ENCODE measurements at places on chromosomes 5 and 9. TPM values are rescaled to one million over a fixed set of nuclear protein-coding genes. Genes with fewer than 3 reads are reported as not detected.
A peak's percentile ranks its signal among the peaks of the same experiment; 100 is the strongest.

IFNA2 gene
- total RNA-seq = not detected

FBN2 gene
- 0.58 TPM for total RNA-seq

ACTL7A gene
- not detected for total RNA-seq

SPINK7 gene
- total RNA-seq = not detected

DNA sequence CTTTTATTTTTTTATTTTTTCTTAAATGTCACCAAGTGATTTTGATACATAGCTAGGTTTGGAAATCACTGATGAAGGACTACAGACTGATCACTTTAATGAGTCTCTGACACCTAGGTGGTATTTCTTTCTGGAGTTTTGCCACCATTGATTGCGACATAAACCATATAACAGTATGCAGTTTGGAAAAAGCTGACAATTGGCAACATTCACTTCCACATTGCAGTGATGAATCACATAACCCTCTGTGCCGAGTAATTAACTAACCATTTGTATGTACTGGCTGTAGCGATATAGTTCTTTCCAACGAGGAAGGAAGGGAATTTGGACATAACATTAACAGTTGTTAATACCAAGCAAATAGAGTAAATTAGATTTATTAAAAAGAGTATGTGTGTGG lies 222.9 kb upstream of the EFNA5 start:
- DNase-seq = no peak
- no peaks in the 10 kb centered on the region for H3K4me1 ChIP-seq
- H3K36me3 ChIP-seq = no peaks in the 10 kb centered on the region

GRCh38 chr9:115069771-115070170 lies 48.2 kb downstream of the TNC start:
- H3K27me3 ChIP-seq = no peaks in the 10 kb centered on the region
- no peaks in the 10 kb centered on the region for H3K36me3 ChIP-seq
- H3K27ac ChIP-seq = no peak overlapping the region
- H3K4me3 ChIP-seq = no peak overlapping the region
- H3K4me1 ChIP-seq = no peaks in the 10 kb centered on the region

- H3K36me3 ChIP-seq = no peaks in the 10 kb centered on the region
- H3K4me3 ChIP-seq = no peak overlapping the region
- no peak overlapping the region for H3K27ac ChIP-seq
- H3K4me1 ChIP-seq = peaks cover 4% of the 10 kb centered on the region
- no peaks in the 10 kb centered on the region for H3K27me3 ChIP-seq
Observed at GRCh38 chr5:38434966-38435705, 121.3 kb downstream of the LIFR start.

DNA sequence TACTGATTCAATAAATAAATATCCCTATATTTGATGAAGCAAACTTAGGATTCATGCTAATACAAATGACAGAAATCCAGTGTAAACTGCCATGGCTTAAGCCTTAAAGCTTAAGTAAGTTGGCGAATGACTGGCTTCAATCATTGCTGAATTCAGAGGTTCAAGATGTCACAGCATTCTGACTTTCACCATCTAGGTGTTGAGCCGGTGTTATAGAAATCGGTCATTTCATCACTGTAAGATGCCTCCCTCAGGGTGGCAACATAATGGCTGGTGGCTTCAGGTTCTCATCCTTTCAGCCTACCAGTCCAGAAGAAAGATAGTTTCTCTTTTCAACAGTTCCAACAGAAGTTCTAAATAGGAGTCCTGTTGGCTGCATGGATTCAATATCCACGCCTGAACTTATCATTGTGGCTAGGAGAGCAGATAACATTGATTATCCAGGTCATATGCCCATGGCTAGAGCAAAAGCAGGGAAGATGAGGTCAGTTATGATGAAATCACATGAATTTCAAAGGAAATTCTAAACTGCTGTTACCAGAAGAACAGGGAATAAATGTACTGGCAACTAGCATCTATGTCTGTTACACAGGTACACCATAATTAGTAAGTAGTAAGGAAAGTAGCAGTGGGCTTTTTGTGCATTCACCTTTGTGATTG lies 364.3 kb downstream of the ARRDC3 start:
- no peaks in the 10 kb centered on the region for H3K27me3 ChIP-seq
- H3K4me1 ChIP-seq = no peaks in the 10 kb centered on the region
- DNase-seq = no peak

DNA sequence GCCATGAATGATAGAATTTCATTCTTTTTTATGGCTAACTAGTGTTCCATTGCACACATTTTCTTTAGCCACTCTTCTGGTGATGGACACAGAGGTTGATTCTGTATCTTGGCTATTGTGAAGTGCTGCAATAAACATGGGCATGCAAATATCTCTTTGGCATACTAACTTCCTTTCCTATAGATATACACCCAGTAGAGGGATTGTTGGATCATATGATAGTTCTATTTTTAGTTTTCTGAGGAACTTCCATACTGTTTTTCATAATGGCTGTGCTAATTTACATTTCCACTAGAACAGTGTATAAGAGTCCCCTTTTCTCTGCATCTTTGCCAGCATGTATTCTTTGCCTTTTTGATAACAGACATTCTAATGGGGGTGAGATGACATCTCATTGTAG lies 50.4 kb upstream of the CDK5RAP2 start:
- no peak overlapping the region for H3K4me3 ChIP-seq
- DNase-seq = no peak
- no peaks in the 10 kb centered on the region for H3K27me3 ChIP-seq
- H3K27ac ChIP-seq = no peak overlapping the region
- no peaks in the 10 kb centered on the region for H3K36me3 ChIP-seq

DNA sequence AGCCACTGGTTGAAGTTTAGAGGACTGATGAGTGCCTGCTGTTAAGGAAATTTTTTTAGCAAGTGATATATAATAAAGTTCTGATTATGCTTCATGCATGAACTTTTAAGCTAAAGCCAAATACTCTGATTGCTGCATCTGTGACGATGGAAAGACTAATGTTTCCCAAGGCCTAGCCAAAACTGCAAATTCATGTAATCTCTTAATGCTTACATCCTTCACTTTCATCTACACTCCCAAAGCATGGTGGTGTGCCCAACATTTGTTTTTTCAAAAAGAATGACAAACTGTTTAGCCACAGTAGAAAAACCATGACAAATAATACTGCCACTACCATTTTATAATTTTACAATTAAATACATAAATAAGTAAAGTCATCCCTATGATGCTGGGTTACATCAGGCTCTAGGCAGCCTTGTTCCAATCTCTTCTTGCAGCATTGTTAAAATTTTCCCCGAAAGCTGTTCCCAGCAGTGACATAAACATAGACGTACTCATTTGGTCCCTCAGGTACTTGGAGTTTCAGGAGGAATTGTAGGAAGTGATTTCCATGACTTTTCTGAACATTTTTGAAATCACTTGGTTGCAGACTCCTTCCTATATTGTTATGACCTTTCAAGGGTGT lies 625.3 kb upstream of the DMAC1 start:
- H3K27me3 ChIP-seq = no peaks in the 10 kb centered on the region
- no peak for DNase-seq

GRCh38 chr5:113278976-113279375 lies 155.8 kb downstream of the TSSK1B start:
- no peak overlapping the region for H3K4me3 ChIP-seq
- no peak for DNase-seq
- peaks cover 32% of the 10 kb centered on the region for H3K4me1 ChIP-seq
- no peak overlapping the region for H3K27ac ChIP-seq
- H3K27me3 ChIP-seq = no peaks in the 10 kb centered on the region

GRCh38 chr5:65481635-65482295 lies at the start of gene ADAMTS6:
Gene ADAMTS6, minus strand, starts transcription at chr5:65481920. Its CDS starts 8,247 bp downstream, at chr5:65473673.
- H3K4me1 ChIP-seq = no peaks in the 10 kb centered on the region
- H3K27me3 ChIP-seq = no peaks in the 10 kb centered on the region
- H3K4me3 ChIP-seq = peak within 1 kb of the TSS; percentile 58
- no peaks in the 10 kb centered on the region for H3K36me3 ChIP-seq
- peak; percentile 90 for DNase-seq
- H3K27ac ChIP-seq = peak within 1 kb of the TSS; percentile 67

DNA sequence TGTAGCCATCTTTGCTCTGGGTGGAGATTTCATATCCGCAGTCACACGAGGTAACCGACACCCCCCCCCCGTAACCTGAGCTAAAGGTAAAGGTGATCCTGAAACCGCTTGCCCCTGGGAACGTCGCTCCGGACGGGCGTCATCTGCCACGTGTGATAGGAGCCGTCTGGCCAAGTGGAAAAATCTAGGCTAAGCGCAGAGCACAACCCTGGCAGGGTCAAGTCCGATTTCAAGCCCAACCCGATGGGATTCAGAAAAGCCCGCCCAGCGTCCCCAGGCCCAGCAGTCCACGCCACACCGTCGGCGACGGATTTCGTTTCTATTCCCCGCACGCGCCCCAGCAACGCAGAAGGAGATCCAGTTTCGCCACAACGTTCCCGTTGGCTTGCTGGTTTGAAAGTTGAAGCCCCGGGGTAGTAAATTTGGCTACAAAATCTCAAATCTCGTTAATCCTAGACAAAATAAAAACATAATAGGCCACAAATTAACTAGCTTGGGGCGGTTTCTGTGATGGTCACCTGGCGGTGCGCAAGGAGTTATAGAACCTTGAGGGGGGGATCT lies 32.4 kb upstream of the NFIB start:
- no peak overlapping the region for H3K27ac ChIP-seq
- DNase-seq = no peak
- no peak overlapping the region for H3K4me3 ChIP-seq
- H3K4me1 ChIP-seq = peaks cover 2% of the 10 kb centered on the region
- no peaks in the 10 kb centered on the region for H3K27me3 ChIP-seq
- H3K36me3 ChIP-seq = no peaks in the 10 kb centered on the region

DNA sequence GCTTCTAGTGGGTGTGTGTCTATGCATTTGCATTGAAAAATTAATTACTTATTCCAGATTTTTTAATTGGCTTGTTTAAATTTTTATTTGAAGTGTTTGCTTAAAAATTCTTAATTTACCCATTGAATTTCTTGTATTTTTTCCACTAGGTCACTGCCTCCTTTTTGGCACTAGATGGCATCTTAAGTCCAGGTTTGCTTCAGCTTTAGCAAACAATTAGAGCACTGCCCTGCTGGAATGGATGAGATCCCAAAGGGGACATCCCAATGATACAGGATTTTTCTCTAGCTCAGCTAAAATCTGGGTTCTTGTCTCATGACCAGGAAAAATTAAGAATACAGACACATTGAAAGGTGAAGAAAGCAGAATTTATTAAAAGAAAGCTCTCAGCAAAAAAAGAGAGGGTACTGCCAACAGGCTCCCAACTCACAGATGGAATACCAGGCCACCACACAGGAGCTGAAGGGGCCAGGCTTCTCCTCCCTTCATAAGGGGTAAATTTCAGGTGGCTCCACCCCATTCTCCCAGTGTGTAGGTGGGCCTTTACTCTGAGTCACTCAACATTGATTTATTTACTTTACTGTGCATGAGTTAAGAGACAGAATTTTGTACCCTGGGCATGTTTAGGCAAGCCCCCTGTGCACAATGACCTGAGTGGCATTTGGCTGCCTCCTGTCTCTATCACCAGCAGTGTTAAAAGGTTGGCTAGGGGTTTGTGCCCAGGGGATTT lies 532.4 kb downstream of the ANXA1 start:
- H3K36me3 ChIP-seq = no peaks in the 10 kb centered on the region
- no peak overlapping the region for H3K4me3 ChIP-seq
- H3K4me1 ChIP-seq = no peaks in the 10 kb centered on the region
- no peaks in the 10 kb centered on the region for H3K27me3 ChIP-seq

- no peak overlapping the region for H3K27ac ChIP-seq
- no peak overlapping the region for H3K4me3 ChIP-seq
- no peaks in the 10 kb centered on the region for H3K36me3 ChIP-seq
Observed at GRCh38 chr9:111068771-111069170, 30.5 kb upstream of the LPAR1 start.

DNA sequence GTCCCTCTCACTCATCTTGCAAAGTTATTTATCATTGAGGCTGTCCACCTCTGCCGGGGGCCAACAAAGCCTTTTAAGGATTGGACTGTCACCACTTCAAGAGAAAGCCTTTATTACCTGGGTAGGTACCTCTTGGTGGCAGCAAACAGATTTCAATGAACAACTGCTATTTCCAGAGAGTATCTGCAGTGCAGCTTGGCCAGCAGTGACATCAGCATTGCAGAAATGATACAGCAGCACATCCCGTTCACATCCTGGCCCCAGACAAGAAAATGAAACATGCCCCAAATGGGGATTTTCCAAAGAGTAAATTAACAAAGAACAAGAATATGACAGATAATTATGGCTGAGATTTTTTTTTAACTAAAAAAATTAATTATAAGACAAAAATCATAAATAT lies 2.3 kb upstream of the SPATA6L start:
- no peak overlapping the region for H3K27ac ChIP-seq
- no peak overlapping the region for H3K4me3 ChIP-seq
- DNase-seq = no peak
- no peaks in the 10 kb centered on the region for H3K36me3 ChIP-seq
- no peaks in the 10 kb centered on the region for H3K27me3 ChIP-seq
- no peaks in the 10 kb centered on the region for H3K4me1 ChIP-seq

- no peaks in the 10 kb centered on the region for H3K27me3 ChIP-seq
- DNase-seq = no peak
- H3K4me3 ChIP-seq = no peak overlapping the region
- H3K27ac ChIP-seq = no peak overlapping the region
- H3K4me1 ChIP-seq = no peaks in the 10 kb centered on the region
Observed at GRCh38 chr5:103834216-103834615, 271.6 kb upstream of the NUDT12 start.

DNA sequence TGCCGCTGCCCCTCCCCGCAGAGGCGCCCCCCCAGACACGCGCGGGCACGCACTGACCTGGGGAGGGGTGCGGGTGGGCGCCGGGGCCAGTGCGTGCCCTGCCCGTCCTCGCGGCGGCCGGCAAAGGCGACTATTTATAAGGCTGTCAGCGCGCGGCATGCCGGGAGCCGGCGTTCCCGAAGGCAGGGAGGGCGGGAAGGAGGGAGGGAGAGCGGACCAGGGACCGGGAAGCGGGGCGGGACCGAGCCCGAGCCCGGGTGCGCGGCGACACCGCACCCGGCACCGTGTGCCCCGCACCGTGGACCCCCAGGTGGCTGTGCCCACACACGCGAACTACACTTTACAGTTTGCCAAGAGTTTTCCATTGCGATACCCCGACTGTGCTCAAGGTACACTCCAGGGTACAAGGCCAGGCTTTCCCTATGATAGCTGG lies at the start of gene AK1:
TSS of gene AK1 (minus strand) at position 110 of the 433 bp plus-strand sequence. CDS start 3,058 bp downstream, outside the sequence.
- DNase-seq = peak; percentile 88
- H3K4me1 ChIP-seq = peaks cover 26% of the 10 kb centered on the region
- no peaks in the 10 kb centered on the region for H3K27me3 ChIP-seq
- peak within 1 kb of the TSS; percentile 55 for H3K27ac ChIP-seq
- H3K36me3 ChIP-seq = no peaks in the 10 kb centered on the region
- peak within 1 kb of the TSS; percentile 46 for H3K4me3 ChIP-seq

DNA sequence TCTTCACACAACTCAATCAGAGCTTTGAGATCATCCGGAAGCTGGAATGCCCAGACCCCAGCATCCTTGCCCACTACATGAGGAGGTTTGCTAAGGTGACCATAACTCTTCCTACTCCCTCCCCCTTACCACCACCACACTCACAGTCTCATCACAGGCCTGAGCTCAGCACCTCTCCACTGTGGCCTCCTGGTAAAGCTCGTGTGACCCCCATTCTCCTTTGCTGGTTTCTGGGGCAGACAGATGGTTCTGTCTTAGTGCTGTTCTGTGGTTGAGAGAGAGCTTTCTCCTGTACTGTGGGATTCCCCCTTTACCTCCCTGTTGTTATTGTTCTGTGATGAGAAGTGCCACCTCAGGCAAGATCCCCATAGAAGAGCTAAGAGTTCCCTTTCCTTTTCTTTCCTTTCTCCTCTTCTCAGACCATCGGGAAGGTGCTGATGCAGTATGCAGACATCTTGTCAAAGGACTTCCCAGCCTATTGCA lies 92.7 kb upstream of the RUSC2 start:
- H3K27me3 ChIP-seq = no peaks in the 10 kb centered on the region
- H3K4me1 ChIP-seq = no peaks in the 10 kb centered on the region
- DNase-seq = no peak
- no peak overlapping the region for H3K4me3 ChIP-seq
- no peaks in the 10 kb centered on the region for H3K36me3 ChIP-seq
- H3K27ac ChIP-seq = no peak overlapping the region

Data from ovary (tissue), 10 donors.